ENCODE measurements at places on chromosomes 1 and 21.

DNA sequence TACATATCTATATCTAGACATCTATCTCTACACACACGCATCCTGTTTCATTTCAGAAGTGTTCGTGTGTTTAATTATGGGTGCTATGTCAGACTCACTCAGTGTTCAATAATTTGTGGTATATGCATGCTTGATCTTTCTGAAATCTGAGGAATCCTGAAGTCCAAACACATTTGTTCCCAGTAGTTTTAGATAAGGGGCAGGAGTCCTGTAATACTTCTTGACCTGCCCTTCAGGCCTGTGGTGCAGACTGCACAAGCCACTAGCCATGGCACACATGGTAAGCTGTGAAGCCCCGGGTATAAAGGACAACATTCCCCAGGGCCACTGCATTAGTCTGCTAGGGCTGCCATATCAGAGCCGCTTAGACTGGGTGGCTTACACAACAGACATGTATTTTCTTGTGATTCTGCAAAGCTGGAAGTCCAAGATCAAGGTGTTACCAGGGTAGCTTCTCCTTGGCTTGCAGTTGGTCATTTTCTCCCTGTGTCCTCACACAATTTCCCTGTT lies 267.2 kb downstream of the RHOU start:
- no peak for DNase-seq

GRCh38 chr1:209556162-209556690 lies 27.3 kb upstream of the CAMK1G start:
- no peak for DNase-seq

GRCh38 chr1:82273816-82274215 lies 473.1 kb downstream of the ADGRL2 start:
- DNase-seq = no peak

DNA sequence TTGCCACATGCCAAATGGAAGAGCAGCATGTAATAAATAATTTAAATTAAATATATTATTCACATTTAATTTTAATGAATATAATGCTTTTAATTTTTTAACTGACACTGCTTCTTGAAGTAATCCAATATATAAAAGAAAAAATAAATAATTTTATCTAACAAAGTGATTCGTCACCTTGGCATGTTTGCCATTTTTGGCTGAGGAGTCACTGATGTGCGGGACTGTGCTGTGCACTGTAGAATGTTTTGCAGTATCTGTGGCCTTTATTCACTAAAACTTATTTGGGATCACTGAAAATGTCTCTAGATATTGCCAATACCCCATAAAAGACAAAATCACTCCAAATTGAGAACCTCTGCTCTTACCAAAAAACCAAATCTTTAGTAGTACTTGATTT lies 807.8 kb downstream of the BRINP3 start:
- DNase-seq = no peak

GRCh38 chr21:31862078-31862477 lies 10.7 kb upstream of the HUNK start:
- no peak for DNase-seq

DNA sequence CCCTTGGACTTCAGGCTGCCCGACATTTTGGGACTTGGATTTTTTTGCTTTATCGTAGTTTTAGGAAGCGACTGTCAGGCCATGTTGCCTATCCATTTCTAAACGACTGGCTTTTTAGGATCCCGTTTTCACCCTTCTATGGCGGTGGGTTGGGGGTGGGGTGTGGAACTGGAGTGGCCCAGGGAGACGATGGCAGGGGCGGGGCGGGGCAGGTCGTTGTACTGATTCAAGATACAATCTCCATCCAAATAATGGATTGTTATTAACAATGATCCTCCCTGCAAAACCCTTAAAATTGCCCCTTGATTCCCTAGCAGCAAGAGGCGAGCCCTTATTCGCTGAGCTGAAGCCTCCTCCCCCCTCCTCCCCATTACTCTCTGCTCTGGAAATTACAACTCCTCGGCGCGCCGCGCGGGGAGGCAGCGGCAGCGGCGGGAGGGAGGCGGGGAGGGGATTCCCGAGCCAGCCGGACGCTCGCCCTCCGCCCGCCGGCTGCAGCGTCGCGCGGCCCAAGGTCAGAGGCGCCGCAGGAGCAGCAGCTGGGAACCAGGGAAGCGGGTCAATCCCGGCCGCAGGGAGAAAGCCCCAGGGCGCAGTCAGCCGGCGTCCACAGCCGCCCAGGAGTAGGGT lies at the start of gene TRIM67:
Gene TRIM67 (plus strand): TSS at position 392 of the 630 bp plus-strand sequence. CDS start 912 bp downstream, outside the sequence.
- no peak for DNase-seq

DNA sequence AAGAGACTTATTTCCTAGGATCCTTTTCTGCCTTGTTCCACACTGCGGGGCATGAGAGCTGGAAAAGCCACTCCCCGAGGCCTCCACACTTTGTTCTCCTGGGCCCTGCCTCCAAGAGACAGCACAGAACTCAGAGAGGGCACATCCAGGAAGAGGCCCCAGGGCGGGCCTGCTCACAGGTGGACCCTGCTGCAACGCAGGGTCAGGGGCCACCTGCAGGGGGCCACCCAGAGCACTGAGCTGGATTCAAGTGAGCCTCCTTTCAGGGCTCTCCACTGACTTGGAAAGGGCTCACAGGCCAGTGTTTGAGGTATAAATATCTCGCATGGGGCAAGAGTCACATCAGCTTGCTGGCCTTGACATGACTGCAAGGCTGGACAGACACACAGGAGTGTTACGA lies 4.8 kb downstream of the RGS16 start:
- DNase-seq = no peak

DNA sequence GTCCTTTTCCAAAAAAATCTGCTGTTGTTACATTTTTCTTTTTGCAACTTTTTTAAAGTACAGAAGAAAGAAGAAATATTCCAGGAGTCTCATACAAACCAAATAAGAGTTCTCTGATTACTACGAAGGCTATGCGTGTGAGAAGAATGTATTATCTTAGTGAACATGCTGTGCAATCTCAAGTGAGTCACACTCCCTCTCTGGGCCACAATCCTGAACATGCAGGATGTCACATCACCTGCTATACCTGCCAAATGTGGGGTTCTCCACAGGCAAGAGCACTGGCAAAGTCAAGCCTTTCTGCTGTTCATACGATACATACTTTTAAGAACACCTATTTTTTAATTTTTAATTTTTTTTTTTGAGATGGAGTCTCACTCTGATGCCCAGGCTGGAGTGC lies 21.7 kb upstream of the TRIM63 start:
- DNase-seq = no peak

DNA sequence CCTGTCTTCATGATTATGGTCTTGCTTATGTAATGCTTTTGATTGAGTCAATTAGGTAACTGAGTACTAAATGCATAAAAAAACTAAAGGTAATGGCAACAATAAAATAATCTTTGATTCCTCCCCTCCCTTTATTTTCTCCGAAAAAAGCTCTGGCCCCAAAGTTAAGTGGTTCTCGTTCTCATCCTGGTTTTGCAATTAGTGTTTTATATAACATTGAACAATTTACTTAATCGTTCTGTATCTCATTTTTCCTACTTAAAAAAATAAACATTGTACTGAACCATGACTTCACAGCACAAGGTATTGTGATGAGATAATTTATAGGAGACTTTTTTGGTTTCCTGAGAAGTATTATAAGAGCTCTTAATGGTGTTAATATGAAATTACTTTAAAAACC lies 11.3 kb downstream of the SLC22A15 start:
- DNase-seq = no peak

GRCh38 chr1:114003431-114003830 lies 24.2 kb downstream of the OLFML3 start:
- no peak for DNase-seq

DNA sequence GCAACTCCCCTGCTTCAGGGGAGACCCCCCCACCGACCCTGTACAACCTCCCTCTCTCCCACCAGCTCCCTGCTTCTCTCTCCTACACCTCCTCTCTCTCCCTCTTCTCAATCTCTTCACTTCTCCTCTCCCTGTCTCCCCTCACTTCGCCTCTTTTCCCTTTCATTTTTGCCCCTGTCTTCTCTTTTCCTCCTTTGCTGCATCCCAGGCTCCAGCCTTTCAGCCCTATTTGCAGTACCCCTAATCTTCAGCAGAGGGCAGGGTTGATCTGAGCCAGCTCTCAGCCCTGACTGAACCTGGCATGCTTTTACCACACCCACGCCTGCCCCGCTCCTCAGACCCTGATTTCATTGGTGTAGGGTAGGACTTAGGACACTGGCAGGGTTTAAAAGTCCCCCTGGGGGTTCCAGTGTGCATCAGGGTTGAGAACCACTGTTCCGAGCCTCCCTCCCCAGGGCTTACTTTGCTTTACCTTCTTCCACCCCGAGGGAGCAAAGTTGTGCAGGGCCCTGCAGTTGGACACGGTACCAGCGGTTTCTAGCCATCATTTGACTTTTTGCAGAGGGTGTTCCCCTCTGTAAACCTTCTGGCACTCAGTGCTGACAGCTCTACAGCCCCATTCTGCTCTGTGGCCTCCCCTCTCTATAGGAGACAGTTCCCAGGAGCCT lies 67.3 kb upstream of the CNTN2 start:
- no peak for DNase-seq

DNA sequence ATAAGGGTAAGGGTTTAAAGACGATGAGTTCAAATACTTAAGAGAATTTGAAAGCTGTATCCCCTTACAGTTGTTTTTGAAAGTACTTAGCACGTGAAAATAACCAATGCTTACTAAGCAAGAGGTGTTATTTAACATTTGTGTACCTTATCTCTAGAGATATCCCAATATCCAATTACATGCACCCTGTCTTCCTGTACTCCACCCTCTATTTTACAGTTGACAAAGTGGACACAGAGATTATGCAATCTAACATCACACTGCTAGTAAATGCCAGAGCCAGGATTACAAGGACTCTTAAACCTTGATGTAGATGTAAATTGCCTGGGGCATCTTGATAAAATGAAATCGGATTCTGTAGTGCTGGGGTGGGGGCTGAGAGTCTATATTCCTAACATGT lies 72.0 kb downstream of the GDAP2 start:
- no peak for DNase-seq

- DNase-seq = no peak
Measured at GRCh38 chr1:193333166-193333565, 146.8 kb upstream of the B3GALT2 start.

- no peak for DNase-seq
Measured at GRCh38 chr1:234997896-234998741, 130.5 kb downstream of the TOMM20 start.

GRCh38 chr21:45380566-45380965 lies 24.4 kb upstream of the COL18A1 start:
- DNase-seq = no peak

- DNase-seq = no peak
Measured at GRCh38 chr1:58561633-58562032, 15.1 kb upstream of the OMA1 start.

DNA sequence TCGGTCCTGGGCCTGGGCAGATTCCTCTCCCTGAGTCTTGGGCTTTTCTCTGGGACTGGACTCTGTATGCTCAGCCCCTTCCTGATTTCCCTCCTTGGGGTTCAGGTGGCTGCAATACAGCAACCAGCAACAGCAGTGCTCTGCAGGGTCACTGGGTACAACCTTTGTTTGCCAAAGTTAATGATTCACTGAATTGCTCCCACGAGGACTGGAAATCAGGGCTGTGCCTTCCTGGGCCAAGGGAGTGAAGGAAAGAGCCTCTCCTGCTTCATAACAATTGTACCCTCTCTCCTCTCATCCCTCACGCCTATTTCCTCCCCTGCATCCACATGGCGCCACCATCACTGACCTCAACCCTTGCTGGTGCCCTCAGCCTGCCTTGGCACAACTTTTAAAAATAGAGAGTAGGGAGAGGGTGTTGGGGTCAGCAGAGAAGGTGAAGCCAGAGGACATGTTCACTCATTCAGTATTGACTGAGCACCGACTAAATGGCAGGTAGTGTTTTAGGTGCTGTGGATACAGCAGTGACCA lies 52.8 kb upstream of the GOLT1A start:
- DNase-seq = no peak

All from stimulated activated CD8-positive, alpha-beta memory T cell treated with anti-CD3 and anti-CD28 coated beads, Interleukin-4, amount 100 ng/mL, for 1 hour (primary cell).